CD4-positive, alpha-beta T cell treated with Interleukin-17A for 4 hours (primary cell): ENCODE measurements at places on chromosomes 2 and 18.

GRCh38 chr2:119160361-119160990 lies 1.9 kb upstream of the C1QL2 start:
- no peak for DNase-seq

DNA sequence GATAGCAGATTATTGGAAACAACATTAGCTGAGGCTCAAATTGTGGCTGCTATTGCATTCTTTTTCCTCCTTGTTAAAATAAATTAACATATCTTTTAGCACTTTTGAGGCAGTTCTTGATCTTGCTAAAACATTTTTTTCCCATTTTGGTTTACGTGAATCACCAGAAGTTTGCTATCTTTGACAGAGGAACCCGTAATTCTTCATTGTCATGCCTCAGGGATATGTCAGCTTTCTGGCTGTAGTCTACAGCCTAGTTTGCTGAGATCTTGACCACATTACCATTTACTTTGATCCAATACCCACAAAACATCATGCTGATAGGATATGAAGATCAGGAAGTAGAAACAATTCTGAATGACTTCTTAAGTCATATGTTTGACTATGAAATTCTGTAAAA lies 25.1 kb upstream of the FANCL start:
- DNase-seq, result no peak

GRCh38 chr2:80255918-80256781 lies 48.4 kb downstream of the LRRTM1 start:
- no peak for DNase-seq

- DNase-seq, result no peak
Observed at GRCh38 chr2:3173031-3173430, 204.6 kb downstream of the EIPR1 start.

- DNase-seq, result no peak
Observed at GRCh38 chr2:66448136-66448991, 13.4 kb downstream of the MEIS1 start.

GRCh38 chr2:26011990-26012856 lies 21.7 kb upstream of the RAB10 start:
- DNase-seq, result no peak

DNA sequence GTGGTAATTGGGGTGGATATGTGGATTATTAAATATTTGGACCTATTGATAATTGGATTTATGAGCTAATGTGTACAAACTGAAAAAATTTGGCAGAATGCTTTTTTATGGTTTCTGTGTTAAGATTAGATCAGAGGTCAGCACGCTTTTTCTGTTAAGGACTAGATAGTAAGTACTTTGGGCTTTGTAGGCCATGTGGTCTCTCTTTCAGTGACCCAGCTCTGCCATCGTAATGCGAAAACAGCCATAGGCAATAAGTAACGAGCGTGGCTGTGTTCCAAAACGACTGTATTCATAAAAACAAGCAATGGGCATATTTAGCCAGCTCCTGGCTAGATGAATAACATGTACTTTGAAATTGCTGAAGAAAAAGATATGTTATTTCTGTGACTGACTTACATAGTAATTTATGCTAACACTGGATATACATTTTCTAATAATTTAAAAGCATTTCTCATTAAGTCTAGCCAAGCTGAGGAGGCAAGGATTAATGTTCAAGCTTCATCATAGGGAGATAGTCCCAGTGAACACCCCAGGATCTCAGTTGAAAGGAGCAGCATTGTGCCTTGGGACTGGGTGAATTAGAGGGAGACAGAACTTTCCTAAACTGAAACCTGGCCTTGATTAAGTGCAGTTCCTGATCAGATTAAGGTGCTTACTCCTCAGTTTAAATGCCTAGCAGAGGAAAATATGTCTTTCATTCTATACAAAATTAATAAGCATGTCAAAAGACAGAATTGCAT lies 20.0 kb downstream of the CCDC138 start:
- DNase-seq, result no peak

DNA sequence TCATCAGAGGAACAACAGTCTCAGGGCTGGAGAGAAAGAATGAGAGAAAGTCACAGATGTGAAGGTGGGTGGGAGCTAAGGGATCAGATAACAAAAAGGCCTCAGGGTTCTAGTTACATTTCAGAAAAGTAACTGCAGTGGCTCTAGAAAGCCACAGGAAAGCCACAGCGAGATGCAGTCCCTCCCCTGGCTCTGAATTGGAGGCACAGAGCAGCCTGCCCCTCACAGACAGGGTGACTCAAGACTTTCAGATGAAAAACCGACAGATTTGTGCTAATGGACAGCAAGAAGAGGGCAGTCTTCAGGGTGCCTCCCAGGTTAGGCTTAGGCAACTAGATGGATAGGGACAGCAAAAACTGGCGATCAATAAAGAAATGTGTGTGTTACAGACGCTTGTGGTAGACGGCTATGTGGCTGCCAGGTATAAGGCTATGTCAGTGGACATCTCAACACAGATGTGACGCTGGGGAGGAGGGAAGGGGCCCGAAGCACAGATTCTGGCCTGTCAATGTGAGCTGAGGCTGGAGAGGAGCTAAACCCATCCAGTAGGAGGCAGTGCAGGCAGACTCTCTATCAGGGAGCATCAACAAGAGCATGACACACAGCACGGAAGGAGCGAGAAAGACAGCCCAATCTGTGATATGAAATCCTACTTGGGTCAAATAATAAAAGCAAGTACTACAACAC lies 26.2 kb downstream of the UNC50 start:
- peak; percentile 59 for DNase-seq

DNA sequence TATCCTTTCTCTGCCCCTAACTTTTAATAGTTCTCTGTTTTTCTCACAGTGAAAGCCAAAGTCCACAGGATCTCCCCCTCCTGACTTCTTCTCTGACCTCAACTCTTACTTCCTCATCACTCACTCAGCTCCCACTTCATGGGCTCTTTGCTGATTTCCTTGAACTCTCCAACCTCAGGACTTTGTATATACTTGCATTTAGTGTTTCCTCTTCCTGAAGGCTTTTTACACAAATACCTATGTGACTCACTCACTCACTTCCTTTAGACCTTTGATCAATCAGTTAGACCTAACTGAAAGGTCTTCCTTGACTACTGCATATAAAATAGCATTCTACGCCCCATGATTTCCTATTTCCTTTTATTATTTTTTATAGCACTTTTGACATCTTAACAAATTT lies 233.1 kb upstream of the MEX3C start:
- DNase-seq, result no peak

DNA sequence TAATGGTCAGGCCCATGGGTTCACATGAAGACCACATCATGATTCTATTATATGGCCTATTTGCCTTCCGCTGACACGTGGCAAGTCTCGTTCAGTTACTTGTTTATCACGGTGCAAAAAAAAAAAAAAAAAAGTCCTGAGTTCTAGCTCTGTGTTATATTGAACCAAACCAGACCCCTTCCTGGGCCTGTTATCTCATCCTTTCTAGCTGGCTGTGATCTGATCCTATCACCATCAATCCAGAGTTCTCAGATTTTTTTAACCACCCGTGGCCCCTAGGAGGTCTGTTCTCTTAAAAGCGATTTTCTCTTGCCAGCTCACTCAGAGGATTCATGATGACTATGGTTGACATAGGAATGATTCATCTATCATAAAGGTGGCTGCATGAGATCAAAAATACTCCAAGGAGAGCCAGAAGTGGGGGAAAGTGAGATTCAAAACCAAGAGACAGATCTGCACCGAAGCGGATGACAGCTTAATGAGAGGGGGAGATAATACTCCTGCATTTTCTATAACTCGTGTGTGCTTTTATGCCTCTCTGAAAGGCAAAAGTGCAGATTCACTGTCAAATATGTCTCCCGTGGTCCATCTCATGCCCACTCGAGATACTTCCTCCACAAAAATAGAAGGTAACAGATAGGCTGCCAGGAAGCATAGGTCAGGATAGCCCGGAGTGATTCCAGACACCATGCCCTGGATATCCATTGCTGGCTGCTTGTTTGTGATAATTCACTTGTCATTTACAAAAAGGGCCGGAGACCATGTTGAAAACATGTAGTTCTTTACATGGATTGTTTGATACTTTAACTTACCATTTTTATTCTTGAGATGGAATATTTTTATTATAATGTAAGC lies 505.7 kb upstream of the KLHL29 start:
- no peak for DNase-seq

DNA sequence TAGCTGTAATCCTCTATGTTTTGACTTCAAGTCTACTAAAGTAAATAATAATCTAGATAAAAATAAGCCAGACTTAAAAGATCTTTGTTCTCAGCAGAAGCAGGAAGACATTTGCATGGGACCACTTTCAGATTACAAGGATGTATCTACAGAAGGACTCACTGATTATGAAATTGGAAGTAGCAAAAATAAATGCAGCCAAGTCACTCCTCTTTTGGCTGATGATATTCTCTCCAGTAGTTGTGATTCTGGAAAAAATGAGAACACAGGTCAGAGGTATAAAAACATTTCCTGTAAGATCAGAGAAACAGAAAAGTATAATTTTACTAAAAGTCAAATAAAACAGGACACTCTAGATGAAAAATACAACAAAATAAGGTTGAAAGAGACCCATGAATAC lies 338.4 kb downstream of the ZNF804A start:
- DNase-seq, result no peak

DNA sequence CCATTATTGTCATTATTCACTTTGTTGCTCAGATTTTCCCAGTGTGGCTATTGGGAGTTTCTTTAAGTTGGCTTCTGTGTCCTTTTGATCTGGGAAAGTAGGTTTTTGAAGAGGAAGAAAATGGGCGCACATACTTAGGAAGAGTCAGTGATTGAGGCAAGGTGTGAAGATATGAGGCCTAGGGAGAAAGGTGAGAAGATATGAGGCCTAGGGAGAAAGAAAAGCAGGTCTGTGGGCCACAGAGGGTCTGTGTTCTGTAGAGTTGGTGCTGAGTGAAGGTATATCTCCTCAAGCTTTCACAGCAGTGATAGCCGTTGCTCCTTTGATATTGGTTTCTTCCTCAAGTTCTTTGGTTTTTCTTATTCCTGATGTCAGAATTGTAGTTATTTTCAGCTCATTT lies 126.2 kb downstream of the AGPS start:
- DNase-seq, result no peak

GRCh38 chr2:165624470-165624800 lies 154.9 kb downstream of the CSRNP3 start:
- no peak for DNase-seq

GRCh38 chr2:46134531-46135227 lies 162.5 kb upstream of the EPAS1 start:
- no peak for DNase-seq
